CD4-positive, alpha-beta memory T cell (primary cell): ENCODE measurements at places on chromosomes 12 and 14.

DNA sequence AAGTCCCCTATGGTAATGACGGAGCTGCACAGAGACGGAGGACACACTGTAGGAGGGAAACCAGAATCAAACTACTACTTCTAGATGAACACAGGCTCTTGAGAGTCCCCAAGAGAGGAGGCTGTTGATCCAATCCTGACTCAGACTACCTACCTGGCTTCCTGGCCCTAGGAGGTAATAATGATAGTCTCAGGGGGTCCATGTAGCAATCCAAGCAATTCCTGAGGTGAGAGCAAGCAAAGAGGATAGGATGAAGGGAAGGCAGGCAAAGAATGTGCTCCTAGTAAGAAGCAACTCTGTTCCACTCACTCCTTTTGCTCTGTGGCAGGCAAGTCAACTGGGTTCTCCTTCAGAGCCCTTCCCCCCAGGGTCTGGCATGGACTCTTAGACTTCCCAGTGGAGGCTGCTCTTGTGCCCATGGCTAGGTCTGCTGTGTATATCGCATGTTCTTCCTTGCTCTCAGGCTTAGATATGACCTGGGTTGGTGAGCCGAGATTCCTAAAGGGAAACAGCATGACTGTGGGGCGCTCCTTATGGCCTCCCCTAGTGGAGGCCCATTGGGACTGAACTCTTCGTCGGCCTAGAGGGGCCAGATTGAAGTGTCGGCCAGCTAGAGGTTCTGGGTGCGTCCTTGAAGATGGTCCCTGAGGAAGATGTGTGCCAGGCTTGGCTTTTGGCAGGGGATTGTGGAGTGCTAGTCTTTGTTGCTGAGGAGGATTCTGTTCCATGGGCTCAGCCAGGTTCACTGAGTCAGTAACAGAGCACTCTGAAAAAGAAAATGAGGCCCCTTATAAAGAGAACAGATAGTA is 2.1 kb downstream of the TINF2 start:
- no peak for DNase-seq

DNA sequence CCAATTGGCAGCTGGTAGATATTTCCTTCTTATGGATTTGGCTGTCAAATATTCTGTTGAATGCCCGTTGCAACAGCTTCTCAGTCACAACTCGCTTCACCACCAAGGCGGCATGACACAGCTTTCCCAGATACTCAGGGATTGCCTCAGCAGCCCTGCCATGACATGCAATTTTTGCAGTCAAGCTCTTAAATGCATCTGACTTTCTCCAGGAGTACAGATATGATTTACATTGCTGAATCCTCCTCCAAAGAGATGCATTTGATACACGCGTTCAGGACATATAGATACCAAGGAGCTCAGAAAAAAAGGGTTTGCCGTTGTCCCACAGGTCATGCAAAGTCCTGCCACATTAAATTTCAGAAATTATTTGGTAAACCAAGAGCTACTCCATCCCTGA is 6.5 kb downstream of the KRT5 start:
- DNase-seq, result no peak

DNA sequence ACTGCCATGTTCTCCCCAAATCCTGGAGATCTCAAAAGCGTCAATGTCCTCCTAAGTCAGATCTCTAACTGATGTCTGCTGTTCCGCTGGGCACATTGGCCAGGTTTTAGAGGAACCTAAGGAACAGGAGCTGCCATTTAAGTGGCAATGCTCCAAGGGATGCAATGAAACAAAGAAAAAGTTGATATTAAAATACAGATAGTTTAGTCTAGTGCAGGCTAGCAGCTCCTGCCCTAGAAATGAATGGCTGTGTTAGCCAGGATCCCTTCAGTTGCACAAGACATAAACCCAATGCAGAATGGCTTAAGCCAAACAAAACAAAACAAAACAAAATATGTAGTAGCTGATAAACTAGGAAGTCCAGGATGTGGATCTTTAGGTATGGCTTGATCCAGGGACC is 144.1 kb downstream of the HMGA2 start:
- no peak for DNase-seq

GRCh38 chr14:97827746-97828145 is 1030.6 kb downstream of the VRK1 start:
- DNase-seq, result no peak

DNA sequence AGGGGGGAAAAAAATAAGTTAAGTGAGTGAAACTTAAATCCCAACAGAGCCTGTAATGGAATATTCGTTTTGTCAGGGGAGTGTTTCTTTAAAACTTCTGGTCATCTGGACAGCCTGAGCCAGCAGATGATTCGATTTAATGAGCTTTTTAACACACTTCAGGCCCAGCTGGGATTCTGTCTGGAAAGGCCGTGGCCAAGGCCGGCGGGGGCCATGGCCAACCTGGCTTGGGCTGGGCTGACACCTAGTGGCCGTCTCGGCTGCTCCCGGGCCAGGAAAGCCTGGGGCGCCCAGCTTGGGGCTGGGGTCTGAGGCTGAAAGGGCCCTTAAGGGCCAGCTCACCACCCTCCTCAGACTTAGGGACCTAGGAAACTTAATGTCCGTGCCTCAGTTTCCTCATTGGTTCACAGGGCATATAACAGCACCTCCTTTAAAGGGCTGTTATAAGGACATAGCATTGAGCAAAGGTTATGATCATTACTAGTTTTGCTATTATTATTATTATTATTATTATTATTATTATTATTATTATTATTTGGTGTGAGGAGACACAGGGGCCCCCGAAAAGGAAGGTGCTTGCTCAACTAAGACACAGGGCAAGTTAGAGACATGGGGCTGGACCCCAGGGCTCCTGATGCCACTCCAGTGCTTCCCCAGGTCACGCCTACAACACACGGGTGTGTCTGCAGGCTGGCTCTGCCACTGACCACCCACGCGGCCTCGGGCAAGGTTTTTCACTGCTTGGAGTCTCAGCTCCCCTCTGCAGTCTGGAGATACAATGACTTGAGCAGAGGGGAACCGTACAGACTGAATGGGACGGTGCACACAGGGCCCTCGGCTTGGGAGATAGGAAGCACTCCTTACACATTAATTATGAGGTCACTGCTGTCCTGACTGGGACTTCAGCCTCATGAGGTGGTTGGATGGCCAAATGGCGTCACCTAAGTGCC is 84.0 kb downstream of the SYNE3 start:
- DNase-seq, result no peak

DNA sequence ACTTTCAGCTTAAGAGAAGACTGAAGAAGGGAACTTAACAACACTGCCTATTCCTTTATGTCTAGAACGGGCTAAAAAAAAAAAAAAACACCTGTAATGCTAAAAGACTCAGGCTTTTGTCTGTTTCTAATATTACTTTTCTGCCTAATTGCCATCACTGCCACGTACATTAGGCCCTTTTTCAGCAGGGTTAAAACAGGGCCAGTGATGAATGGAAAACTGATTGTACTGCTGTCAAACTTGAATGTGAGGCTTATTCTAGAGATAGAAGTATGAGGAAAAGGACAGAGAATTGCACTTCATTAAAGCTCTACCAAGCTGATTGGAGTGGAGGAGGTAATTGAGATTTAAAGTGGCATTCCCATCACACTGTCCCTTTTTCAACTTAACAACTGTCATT is 535.8 kb downstream of the PRKD1 start:
- DNase-seq, result no peak

- DNase-seq, result no peak
These were observed 914 bp upstream of the PACS2 start for GRCh38 chr14:105313381-105314286.

- no peak for DNase-seq
These were observed 8.1 kb downstream of the COCH start for GRCh38 chr14:30882431-30882830.

DNA sequence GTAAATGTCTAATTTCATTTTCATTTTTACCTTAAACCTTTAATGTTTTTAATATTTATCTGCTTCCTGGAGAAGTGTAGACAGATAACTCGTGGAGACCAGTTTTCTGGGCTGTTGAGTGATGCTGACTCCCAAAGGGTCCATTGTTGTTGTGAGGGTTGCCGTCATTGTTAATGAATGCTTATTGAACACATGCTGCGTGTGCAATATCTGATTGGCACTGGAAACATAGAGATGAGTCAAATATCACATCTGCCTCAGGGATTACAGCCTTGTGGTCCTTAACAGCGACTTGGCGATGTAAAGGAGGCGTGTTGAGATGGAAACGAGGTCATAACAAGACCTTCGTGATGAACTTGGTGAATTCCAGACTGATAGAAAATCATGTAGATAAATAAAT is 85.9 kb downstream of the FBXW8 start:
- no peak for DNase-seq

GRCh38 chr14:68884031-68885030 is 91.5 kb upstream of the ZFP36L1 start:
- no peak for DNase-seq

DNA sequence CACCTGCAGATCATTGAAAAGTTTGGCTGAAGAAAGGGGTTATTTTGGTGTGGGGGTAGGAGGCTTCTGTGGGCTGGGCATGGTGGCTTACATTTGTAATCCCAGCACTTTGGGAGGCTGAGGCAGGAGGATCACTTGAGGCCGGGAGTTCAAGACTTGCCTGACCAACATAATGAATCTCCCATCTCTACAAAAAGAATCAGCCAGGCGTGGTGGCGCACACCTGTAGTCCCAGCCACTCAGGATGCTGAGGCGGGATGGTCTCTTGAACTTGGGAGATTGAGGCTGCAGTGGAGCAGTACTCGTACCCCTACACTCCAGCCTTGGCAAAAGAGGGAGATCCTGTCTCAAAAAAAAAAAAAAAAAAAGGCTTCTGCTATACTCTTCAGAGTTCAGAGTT is 7.0 kb downstream of the DDIT3 start:
- no peak for DNase-seq

- DNase-seq, result no peak
These were observed 102.5 kb downstream of the FGD4 start for GRCh38 chr12:32501835-32502333.

DNA sequence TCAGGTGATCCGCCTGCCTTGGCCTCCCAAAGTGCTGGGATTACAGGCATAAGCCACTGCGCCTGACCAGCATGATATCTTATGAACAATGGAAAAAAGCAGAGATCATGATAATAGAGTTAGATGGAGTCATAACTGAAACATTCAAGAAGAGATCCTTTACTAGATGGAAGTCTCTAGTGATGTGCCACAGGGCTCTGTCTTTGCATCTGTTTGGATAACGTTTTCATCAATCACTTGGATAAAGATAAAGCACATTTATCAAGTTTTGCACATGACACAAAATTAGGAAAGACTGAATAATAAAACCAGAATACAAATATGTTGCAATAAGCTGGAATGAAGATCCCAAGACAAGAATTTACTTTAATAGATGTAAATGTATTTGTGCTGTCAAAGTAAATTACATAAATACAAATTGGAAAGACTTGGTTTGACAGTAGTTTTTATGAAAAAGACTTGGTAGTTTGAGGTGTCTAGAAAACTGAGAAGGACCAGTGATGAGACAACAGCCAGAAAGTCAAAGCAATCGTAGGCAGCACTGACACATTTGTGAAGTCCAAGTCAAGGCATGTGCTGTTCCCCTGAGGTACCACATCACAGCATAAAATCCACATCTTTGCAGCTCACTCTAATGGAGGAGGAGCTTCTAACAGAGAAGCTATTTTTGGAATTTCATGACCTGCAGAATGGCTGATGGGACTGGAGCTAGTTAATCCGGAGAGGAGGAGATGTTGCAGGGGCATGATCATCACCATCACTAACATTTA is 28.5 kb downstream of the GPRC5A start:
- no peak for DNase-seq

GRCh38 chr14:99325591-99325990 is 53.6 kb upstream of the BCL11B start:
- no peak for DNase-seq
